ENCODE measurements at places on chromosomes 4 and X.

- peak; percentile 4 for DNase-seq
Observed at GRCh38 chrX:134246282-134246681, 9.3 kb downstream of the CCDC160 start.

GRCh38 chr4:59671037-59671436 lies 1529.1 kb upstream of the ADGRL3 start:
- DNase-seq: no peak

- DNase-seq: no peak
Observed at GRCh38 chrX:42119076-42119475, 195.7 kb upstream of the CASK start.

DNA sequence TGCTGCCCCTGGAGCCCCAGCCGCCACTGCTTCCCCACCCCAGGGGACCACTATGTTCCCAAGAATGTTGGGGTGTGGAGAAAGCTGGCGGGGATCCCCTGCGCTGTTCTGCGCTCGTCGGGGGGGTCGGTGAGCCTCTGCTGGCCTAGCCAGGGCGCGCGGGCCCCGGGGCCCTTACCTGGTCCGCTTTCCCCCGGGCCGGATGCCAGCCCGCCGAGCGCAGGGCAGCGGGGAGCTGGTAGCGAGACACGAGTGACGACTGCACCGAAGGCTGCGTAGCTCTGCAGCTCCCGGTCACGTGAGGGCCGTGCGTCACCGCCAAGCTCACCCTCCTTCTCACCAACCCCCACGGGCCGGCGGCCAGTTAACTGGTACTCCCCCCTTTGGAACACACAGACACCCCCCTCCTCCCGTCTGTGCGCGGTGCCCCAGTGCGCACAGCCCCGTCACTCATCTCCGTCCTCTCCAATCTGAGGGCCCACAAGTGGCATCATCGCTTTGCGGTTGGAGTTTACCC lies at the start of gene BEX1:
TSS of gene BEX1 (minus strand) at position 254 of the 517 bp plus-strand sequence. CDS start 897 bp downstream, outside the sequence.
- DNase-seq: peak; percentile 12

- peak; percentile 98 for DNase-seq
Observed at GRCh38 chr4:83320548-83320947, 14.1 kb downstream of the HPSE start.
